ENCODE measurements at places on chromosomes 2 and 18.

GRCh38 chr18:48023334-48024008, 93.0 kb upstream of the SMAD2 start:
- peak; percentile 38 for DNase-seq

- no peak for DNase-seq
Observed at GRCh38 chr2:235305678-235306077, 188.2 kb upstream of the AGAP1 start.

DNA sequence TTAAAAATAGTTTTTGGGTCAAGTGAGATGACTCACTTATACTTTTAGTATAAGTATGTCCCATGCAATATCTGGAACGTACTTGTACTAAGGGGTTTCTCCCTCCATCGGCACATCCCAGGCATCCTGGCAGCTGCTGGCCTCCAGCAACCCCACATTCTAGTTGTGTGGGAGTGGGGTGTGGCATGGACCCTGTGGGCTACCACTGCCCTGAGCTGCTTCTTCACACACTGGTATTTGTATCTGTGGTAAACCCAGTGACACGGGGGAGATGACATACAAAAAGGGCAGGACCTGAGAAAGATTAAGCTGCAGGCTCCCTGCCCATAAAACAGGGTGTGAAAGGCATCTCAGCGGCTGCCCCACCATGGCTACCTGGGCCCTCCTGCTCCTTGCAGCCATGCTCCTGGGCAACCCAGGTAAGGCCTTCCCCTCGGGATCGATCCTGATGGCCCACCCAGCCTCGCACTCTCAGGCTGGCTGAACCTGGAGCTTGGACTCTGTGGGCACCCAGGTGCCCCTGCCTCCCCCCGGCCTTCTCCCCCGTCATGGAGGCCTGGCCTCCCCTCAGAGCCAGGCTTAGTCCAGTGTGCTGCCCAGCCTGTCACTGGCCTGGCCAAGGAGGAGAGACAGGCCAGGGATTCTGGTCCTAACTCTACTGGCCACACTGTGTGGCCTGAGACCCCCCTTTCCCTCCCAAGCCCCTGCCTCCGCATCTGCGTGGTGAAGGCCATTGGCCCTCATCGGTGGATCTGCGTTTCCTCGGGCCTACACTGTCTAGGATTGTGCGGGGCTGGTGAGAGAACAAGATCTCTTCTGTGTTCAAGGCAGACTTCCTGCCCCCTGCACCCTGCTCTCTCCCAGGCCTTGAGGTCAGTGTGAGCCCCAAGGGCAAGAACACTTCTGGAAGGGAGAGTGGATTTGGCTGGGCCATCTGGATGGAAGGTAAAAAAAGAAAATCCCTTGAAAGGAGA, at the start of gene GNLY:
GNLY (plus strand) TSS at position 307 of the 974 bp plus-strand sequence; CDS start at position 368, 61 bp downstream.
- DNase-seq, result no peak

DNA sequence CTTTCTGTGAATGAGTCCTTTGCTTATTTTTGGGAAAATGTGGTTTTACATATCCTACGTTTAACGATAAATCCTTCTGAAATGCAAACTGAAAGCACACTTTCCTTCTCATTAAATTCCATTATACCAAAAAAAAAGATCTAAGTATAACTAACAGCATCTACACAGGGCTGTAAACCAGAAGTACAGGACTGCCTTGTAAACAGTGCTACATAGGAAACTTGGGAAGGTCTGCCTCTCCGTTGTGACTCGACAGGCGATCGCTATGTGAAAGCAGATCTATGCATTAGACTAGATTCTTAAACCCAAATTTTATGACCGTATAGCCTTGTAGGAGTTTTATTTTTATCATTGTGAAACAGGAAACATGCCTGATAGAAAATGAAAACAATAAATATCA, 690.5 kb downstream of the ARHGAP15 start:
- DNase-seq, result no peak

GRCh38 chr18:37649930-37650329, 84.3 kb upstream of the CELF4 start:
- DNase-seq, result no peak

Data from NCI-H1436 (cell line).